ENCODE measurements at places on chromosomes 4 and X. TPM values are rescaled to one million over a fixed set of nuclear protein-coding genes. Genes with fewer than 3 reads are reported as not detected.

The BTC gene
- total RNA-seq = not detected

The HHIP gene
- not detected for total RNA-seq

The RTL5 gene
- 0.07 TPM for total RNA-seq

The ARX gene
- total RNA-seq = not detected

The MAGEA1 gene
- total RNA-seq = not detected

The CRMP1 gene
- 0.54 TPM for total RNA-seq

The KDR gene
- total RNA-seq = not detected

The LNX1 gene
- total RNA-seq = not detected

The TDO2 gene
- not detected for total RNA-seq

The ZFP92 gene
- 2.5 TPM for total RNA-seq

The MAGEB17 gene
- total RNA-seq = not detected

All from T-helper 1 cell treated with Interleukin-12 subunit alpha and Interleukin-12 subunit beta and Interleukin-4 antibody, amounts not matched to agents 30 ng/mL and 1 ng/mL, for 36 hours (primary cell).